H1 (cell line): ENCODE measurements at places on chromosomes 1 and 21. TPM values are rescaled to one million over a fixed set of nuclear protein-coding genes. Genes with fewer than 3 reads are reported as not detected.

Gene ZFP69B
- 6.3 and 8.2 TPM in 2 replicates for total RNA-seq

Gene SYCP1
- total RNA-seq = 0.11 and 0.44 TPM in 2 replicates

Gene ANKRD65
- total RNA-seq = 1.8 and 2.2 TPM in 2 replicates

- H3K4me3 ChIP-seq = no peak overlapping the region
- H3K27me3 ChIP-seq = no peaks in the 10 kb centered on the region
- no peak overlapping the region for H3K27ac ChIP-seq
- no peaks in the 10 kb centered on the region for H3K36me3 ChIP-seq
- no peaks in the 10 kb centered on the region for H3K4me1 ChIP-seq
- no peak for DNase-seq
Measured at GRCh38 chr1:152745765-152746444, 11.9 kb upstream of the KPRP start.

GRCh38 chr21:38995731-38996130, 187.5 kb downstream of the PSMG1 start:
- no peak for DNase-seq
- H3K4me3 ChIP-seq = no peak overlapping the region
- no peak overlapping the region for H3K27ac ChIP-seq
- H3K4me1 ChIP-seq = peaks cover under 1% of the 10 kb centered on the region
- H3K27me3 ChIP-seq = no peaks in the 10 kb centered on the region

GRCh38 chr1:27967106-27967883, 7.5 kb downstream of the XKR8 start:
- no peaks in the 10 kb centered on the region for H3K27me3 ChIP-seq
- H3K4me3 ChIP-seq = no peak overlapping the region
- no peaks in the 10 kb centered on the region for H3K4me1 ChIP-seq
- no peak for DNase-seq

DNA sequence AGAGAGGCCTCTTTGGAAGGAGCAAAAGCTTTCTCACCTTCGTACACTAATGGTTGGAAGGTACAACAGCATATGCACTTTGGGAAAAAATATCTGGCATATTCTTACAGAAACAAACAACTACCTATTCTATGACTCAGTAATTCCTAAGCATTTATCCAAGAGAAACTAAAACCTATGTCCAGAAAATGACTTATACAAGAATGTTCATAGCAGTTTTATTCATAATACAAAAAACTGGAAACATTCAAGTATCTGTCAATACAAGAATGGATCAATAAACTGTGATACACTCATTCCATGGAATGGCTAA, 8.2 kb downstream of the NBPF1 start:
- no peak for DNase-seq
- no peak overlapping the region for H3K4me3 ChIP-seq
- H3K27ac ChIP-seq = no peak overlapping the region
- no peaks in the 10 kb centered on the region for H3K4me1 ChIP-seq

Gene TMEM82
- 0.21 and 0.32 TPM in 2 replicates for total RNA-seq

DNA sequence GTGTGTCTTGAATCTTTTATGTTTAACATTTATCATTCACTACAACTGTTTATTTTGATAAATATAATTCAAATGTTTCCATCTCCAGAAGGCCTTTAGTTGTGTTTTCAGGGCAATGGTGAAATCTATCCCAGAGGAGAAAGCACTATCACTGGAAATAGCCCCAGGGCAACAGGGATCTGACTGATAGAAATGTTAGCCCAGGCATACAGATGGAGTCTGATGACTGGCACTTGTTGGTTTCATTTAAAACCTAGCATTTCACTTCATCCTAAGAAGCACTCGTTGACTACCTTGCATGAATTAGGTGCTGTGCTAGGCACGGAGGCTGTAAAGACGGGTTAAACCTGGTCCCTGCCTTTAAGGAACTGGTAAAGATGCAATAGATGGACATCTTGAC, 103.1 kb downstream of the C1orf21 start:
- no peaks in the 10 kb centered on the region for H3K36me3 ChIP-seq
- no peak for DNase-seq
- H3K4me3 ChIP-seq = no peak overlapping the region
- no peak overlapping the region for H3K27ac ChIP-seq
- no peaks in the 10 kb centered on the region for H3K27me3 ChIP-seq

Gene DIO1
- not detected in 2 replicates for total RNA-seq

DNA sequence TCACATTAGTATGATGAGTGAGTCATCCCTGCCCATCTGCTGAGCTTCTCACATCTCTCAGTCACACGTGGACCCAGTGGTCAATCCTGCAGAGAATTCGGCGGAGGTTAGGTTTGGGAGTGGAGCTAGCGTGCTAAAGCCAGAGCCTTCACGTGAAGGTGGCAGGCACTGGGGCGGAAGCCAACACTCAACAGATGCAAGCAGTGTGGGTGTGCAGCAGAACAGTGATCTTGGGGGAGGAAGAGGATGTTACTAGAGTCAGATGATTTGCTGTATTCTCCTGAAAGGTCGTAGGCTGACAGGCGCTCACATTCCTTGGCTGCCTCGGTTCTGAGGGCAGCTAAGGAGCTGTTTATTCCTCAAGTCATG, 6.7 kb downstream of the C1orf115 start:
- H3K4me3 ChIP-seq = no peak overlapping the region
- no peaks in the 10 kb centered on the region for H3K27me3 ChIP-seq
- DNase-seq = no peak
- 0 out of 2 replicates have a peak, but pooled peaks cover 2% of the 10 kb centered on the region for H3K4me1 ChIP-seq
- no peak overlapping the region for H3K27ac ChIP-seq
- no peaks in the 10 kb centered on the region for H3K36me3 ChIP-seq

GRCh38 chr1:29924017-29924431, 687.7 kb downstream of the PTPRU start:
- H3K36me3 ChIP-seq = no peaks in the 10 kb centered on the region
- H3K27ac ChIP-seq = no peak overlapping the region
- no peaks in the 10 kb centered on the region for H3K27me3 ChIP-seq
- peaks cover 22% of the 10 kb centered on the region for H3K4me1 ChIP-seq
- DNase-seq = no peak
- no peak overlapping the region for H3K4me3 ChIP-seq

DNA sequence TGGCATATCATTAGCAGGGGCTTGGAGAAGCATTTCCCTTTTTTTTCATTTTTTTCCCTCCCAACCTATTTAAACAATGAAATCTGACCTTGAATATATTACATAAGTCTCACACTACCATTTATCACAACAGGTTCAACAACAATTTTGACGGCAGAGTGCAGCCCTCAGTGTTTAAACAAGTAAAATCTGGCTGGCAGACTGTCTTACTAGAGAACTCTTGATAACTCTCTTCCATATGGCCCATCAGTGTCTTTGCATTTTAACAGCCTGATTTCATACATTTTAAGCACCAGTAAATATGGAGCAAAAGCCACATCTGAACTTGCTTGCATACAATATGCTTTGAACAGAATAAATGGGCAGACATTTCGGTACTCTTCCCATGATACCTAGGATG, 213.0 kb downstream of the KCTD3 start:
- no peaks in the 10 kb centered on the region for H3K27me3 ChIP-seq
- H3K36me3 ChIP-seq = no peaks in the 10 kb centered on the region
- no peak overlapping the region for H3K27ac ChIP-seq
- DNase-seq = no peak
- no peak overlapping the region for H3K4me3 ChIP-seq
- 0 out of 2 replicates have a peak, but pooled peaks cover 3% of the 10 kb centered on the region for H3K4me1 ChIP-seq

Gene VSIG8
- not detected in 2 replicates for total RNA-seq

- DNase-seq = no peak
- peaks cover 23% of the 10 kb centered on the region for H3K4me1 ChIP-seq
- H3K27me3 ChIP-seq = peaks cover 22% of the 10 kb centered on the region
- no peaks in the 10 kb centered on the region for H3K36me3 ChIP-seq
- H3K4me3 ChIP-seq = peak overlapping the region; percentile 48
Measured at GRCh38 chr1:203629507-203630082, 3.0 kb downstream of the ATP2B4 start.

DNA sequence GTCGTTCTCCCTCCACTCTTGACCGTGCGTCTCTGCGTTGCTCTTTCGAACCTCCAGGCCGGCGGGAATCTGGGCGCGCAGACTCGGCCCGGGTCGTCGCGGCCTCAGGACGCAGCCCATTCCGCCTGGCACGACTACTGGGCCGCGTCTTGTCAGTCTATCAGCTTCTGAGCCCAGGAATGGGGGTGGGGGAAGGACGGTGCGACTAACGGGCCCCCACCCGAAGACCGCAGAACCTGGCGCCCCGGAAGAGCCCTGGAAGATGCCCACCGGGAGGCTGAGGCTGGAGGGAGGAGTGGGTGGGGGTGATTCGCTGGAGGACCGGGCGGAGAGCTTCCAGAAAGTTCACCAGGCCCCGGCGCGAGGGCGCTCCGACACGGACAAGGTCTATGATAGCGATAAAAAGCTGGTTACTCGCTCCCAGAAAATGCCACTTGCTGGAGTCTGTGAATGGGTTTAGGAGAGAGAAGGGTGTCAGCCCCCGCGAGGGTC, 1.7 kb upstream of the DMRTA2 start:
- H3K4me3 ChIP-seq = no peak overlapping the region
- no peak overlapping the region for H3K27ac ChIP-seq
- H3K36me3 ChIP-seq = no peaks in the 10 kb centered on the region
- DNase-seq = no peak
- peaks cover 89% of the 10 kb centered on the region for H3K27me3 ChIP-seq

- no peak overlapping the region for H3K27ac ChIP-seq
- DNase-seq = no peak
- H3K27me3 ChIP-seq = no peaks in the 10 kb centered on the region
- no peaks in the 10 kb centered on the region for H3K36me3 ChIP-seq
- H3K4me1 ChIP-seq = no peaks in the 10 kb centered on the region
- no peak overlapping the region for H3K4me3 ChIP-seq
Measured at GRCh38 chr1:66088787-66089186, 296.1 kb downstream of the PDE4B start.

DNA sequence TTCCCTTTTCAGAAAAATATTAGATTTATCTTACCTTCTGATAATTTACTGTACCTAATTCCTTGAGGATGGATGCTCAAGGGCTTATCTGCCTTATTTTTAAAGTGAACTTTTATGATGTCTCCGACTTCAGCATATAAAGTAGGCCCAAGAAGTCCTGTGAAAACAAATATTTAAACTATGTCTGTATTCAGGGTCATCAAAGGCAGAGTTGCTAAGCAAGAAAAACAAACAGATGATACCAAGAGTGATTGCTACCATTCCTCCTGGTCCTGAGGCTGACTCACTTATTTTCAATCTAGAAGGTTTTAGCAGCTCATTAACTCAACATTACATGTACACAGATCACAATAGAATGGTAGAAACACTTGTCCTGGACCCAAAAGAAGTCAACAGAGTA, 14.1 kb downstream of the F5 start:
- H3K27ac ChIP-seq = no peak overlapping the region
- no peaks in the 10 kb centered on the region for H3K27me3 ChIP-seq
- no peaks in the 10 kb centered on the region for H3K4me1 ChIP-seq
- no peak for DNase-seq
- H3K36me3 ChIP-seq = no peaks in the 10 kb centered on the region

Gene OR2L3
- total RNA-seq = not detected in 2 replicates

GRCh38 chr1:156806512-156807440, 9.9 kb downstream of the SH2D2A start:
- no peak overlapping the region for H3K27ac ChIP-seq
- DNase-seq = no peak
- no peaks in the 10 kb centered on the region for H3K36me3 ChIP-seq
- no peaks in the 10 kb centered on the region for H3K4me1 ChIP-seq

DNA sequence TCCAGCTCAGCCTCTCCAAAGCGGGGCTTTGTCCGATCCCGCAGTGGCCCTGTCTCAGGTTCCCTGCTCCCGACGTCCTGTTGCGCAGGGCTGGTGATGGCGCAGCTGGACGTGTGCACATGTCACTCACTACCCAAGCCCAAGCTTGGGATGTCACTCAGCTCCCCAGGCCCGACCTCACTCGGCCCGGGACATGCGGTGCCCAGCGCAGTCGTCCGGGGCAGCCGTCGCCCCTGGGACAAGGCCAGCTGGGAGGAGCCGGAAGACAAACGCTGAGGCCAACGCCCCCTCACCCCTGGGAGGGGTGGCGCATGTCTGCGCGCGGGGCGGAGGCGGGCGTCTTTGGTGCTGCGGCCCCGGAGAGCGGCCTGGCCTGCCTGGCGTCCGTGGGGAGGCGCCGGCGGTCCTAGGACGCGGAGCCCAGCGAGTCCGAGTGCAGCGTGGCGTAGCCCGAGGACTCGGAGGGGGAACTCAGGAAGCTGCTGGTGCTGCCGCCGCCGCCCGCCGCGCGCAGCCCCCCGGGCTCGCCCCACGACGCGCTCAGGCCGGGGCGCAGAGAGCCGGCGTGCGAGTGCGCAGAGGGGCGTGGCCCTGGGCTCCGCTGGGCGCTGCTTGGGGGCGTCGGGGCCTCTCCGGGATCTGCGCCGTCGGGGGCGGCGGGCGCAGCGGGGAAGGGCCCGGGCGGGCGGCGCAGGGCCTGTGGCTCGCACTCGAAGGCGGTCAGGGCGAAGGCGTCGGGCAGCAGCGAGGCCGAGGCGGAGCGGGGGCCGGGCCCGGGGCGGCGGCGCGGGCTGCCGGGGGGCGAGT, 5.2 kb downstream of the HES3 start:
- H3K4me3 ChIP-seq = peak overlapping the region; percentile 54
- no peak overlapping the region for H3K27ac ChIP-seq
- H3K36me3 ChIP-seq = no peaks in the 10 kb centered on the region

Gene REN
- total RNA-seq = not detected in 2 replicates

GRCh38 chr1:179143322-179143721, 61.5 kb downstream of the TOR3A start:
- H3K36me3 ChIP-seq = no peaks in the 10 kb centered on the region; the same call in 1 of the 2 replicates
- no peaks in the 10 kb centered on the region for H3K4me1 ChIP-seq
- H3K27ac ChIP-seq = no peak overlapping the region

Gene ST6GALNAC5
- 6.2 and 9.3 TPM in 2 replicates for total RNA-seq

DNA sequence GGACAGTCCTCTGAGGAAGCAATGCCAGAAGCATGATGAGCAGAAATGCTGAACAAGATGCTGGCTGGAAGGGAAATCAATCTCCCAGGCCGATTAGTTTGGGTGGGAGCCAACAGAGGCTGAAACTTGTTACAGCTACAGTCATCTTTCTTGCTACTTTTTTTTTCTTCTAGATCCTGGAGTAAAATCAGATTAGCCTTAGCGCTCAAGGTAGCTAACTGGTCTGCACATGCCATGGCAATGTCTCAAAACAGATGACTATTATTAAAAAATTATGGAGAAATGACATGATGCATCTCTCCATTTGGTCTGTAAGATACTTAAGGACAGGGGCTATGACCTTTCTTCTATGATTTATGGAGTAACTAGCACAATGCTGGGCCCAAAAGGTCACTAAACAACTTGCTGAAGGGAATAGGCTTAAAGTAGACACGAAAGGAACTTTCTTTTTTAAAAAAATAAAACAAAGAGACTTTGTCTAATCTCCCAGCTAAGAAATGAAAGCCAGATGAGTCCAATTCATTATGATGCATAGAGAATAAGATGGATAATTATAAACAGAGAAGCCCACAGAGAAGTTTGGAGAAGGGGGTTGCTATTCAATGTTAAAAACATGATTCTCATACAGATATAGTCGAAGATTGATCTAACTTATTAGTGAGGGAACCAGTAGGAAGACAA, 42.5 kb downstream of the UTP25 start:
- no peak for DNase-seq
- no peak overlapping the region for H3K27ac ChIP-seq
- no peaks in the 10 kb centered on the region for H3K4me1 ChIP-seq
- H3K4me3 ChIP-seq = no peak overlapping the region

GRCh38 chr1:3222042-3222692, 153.2 kb downstream of the PRDM16 start:
- no peaks in the 10 kb centered on the region for H3K27me3 ChIP-seq
- H3K4me3 ChIP-seq = no peak overlapping the region
- H3K27ac ChIP-seq = no peak overlapping the region
